Progenitor cell of endocrine pancreas (in vitro differentiated cells): ENCODE measurements at places on chromosomes 11 and 22. TPM values are rescaled to one million over a fixed set of nuclear protein-coding genes. Genes with fewer than 3 reads are reported as not detected.

The OR51B4 gene
- not detected in 2 replicates for total RNA-seq

DNA sequence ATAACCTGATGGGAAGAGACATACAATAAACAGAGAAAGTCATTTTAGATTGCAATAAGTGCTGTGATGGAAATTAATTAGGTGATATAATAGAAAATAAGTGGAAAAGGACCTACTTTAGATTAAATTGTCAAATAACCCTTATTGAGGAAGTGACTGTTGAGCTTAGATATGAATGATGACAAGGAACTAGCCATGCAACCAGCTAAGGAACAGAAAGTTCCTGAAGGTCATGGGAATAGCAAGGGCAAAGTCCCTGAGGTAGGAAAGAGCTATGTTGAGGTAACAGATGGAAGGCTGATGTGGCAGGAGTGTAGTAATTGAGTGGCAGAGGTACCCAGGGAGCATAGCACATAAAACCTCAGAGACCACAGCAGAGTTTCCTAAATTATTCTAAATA is 135.2 kb downstream of the WNT11 start:
- no peak for DNase-seq
- H3K27me3 ChIP-seq, result no peaks in the 10 kb centered on the region
- H3K36me3 ChIP-seq, result peaks cover 14% of the 10 kb centered on the region
- H3K4me3 ChIP-seq, result no peak overlapping the region
- no peaks in the 10 kb centered on the region for H3K4me1 ChIP-seq

DNA sequence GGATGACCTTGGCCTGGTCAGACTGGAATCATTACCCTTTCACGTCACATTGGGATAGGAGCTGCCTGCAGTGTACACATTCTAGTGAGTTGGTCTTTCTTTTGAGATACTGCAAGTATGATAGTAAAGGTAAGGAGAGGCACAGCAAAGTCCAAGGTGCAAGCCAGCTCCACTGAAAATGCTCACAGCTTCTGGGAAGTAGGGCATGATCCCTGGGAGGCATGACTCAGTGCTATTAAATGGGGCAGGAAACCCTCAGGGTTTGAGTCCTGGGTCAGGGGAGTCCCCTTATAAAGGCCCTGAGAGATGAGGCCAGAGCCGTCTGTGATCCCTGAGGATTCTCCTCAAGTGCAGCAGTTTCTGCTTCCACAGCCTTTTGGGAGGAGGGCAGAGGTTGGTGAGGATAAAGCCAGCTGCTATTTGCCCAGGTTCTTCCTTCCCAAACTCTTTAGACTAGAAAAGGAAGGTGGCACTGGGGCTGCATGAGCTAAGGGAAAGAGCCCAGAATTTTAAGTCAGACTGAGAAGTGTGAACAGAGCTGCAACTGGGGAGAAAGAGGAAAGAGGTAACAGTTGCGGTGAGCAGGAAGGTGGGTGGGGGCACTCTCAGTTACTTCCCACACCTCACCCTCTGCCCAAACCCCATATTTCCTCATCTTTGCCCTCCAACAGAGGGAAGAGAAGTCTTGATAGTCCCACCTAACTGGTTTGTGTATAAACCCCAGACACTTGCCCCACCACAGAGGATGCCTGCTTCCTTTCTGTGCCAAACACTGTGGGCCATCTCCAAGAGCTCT is 14.4 kb upstream of the OR52K1 start:
- no peak overlapping the region for H3K27ac ChIP-seq
- H3K27me3 ChIP-seq, result no peaks in the 10 kb centered on the region
- no peak overlapping the region for H3K4me3 ChIP-seq
- H3K4me1 ChIP-seq, result peaks cover 4% of the 10 kb centered on the region
- no peaks in the 10 kb centered on the region for H3K36me3 ChIP-seq

DNA sequence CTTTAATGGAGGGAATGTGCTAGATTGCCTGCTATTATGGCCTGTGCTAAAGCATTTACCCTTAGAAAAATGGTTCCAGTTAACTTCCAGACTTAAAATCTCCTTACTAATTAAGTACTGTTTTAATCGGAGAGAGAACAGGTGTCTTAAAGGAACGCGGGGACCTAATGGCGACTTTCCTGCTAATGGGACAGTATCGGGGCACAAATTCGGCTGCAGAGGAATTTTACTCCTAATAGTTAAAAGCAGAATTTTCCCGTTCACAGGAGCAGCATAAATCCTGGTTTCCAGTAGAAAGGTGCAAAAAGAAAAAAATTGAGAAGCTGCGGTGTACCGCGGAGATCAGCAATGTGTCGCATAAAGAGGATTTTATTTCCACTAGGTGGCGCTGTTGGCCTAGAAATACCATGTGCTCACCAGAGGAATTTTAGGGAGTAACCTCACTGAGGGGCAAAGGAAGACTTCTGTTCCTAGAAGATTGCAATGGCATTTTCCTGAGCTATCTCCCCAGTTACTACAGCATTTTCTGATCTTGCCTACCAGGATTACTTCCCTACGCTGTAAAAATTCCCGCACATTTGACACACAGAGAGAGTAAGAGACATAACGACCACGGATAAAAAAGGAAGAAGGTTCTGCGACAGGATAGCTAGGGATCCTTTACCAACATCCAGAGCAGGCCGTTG is 44.5 kb downstream of the ZNF280B start:
- H3K36me3 ChIP-seq, result peaks cover under 1% of the 10 kb centered on the region
- no peaks in the 10 kb centered on the region for H3K4me1 ChIP-seq

- no peak overlapping the region for H3K4me3 ChIP-seq
- DNase-seq, result no peak
- H3K27ac ChIP-seq, result no peak overlapping the region
- peaks cover 87% of the 10 kb centered on the region for H3K27me3 ChIP-seq
- no peaks in the 10 kb centered on the region for H3K4me1 ChIP-seq
- H3K36me3 ChIP-seq, result no peaks in the 10 kb centered on the region
These were observed 5.8 kb downstream of the NRXN2 start for GRCh38 chr11:64717268-64717578.

DNA sequence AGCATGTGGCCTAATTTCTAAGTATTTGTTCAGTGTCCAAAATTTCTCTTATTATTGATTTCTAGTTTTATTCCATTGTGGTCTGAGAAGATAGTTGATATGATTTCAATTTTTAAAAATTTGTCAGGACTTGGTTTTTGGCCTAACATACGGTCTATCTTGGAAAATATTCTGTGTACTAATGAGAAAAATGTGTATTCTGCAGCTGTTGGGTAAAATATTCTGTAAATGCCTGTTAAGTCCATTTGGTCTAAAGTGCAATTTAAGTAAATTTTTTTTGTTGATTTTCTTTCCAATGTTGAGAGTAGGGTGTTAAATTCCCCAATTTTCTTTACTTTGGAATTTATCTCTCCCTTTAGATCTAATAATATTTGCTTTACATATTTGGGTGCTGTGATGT is 78.3 kb downstream of the TECTA start:
- H3K4me1 ChIP-seq, result no peaks in the 10 kb centered on the region
- no peak overlapping the region for H3K27ac ChIP-seq
- H3K36me3 ChIP-seq, result peaks cover 15% of the 10 kb centered on the region
- DNase-seq, result no peak
- H3K27me3 ChIP-seq, result no peaks in the 10 kb centered on the region
- no peak overlapping the region for H3K4me3 ChIP-seq

- H3K27me3 ChIP-seq, result peaks cover 7% of the 10 kb centered on the region
- no peak for DNase-seq
- H3K4me3 ChIP-seq, result no peak overlapping the region
- H3K36me3 ChIP-seq, result no peaks in the 10 kb centered on the region
- peak overlapping the region; percentile 30 for H3K27ac ChIP-seq
These were observed 5.7 kb downstream of the RFPL1 start for GRCh38 chr22:29443861-29444792.

- peaks cover 29% of the 10 kb centered on the region for H3K27me3 ChIP-seq
- no peak overlapping the region for H3K27ac ChIP-seq
- H3K4me3 ChIP-seq, result no peak overlapping the region
- H3K4me1 ChIP-seq, result peaks cover 16% of the 10 kb centered on the region
These were observed 10.0 kb downstream of the SLC37A2 start for GRCh38 chr11:125072961-125073590.

DNA sequence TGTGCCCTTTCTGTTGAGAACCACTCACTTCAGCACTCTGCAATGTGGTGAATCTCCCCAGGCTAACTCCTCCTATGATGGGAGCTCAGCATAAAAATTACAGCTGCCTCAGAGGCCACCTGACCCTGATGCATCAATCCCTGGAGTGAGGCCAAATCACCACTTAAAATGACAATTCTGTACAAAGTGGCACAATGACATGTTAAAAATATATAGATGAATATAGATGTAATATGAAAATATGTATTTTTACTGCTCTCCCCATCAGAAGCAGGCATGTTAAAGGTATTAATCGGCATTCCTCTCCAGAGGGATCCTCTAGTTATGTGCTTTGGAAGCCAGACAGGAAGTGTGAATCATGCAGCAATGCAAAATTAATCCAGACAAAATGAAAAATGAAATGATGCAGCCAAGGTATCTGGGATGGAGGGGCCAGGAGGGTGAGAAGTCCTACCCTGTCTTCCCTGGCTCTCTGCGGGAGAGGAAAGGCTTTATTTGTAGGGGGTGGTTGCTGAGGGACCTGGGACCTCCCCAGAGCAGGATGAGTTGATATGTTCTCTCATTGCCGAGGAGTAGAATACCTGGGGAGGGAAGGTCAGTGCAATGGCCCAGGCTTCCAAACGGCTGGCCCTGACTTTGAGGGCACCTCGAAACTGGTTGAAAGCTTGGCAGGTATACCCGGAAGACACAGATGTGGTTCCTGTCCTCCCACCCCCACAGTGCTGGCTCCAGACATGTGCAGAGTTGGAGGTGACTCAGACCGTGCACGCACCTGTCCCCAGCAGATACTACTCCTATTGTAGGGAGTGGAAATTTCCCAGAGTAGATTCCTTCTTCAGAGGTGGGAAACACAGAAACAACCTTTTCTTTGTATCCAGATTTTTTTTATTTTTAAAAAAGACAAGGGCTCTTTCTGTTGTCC is 347.9 kb upstream of the NCAM1 start:
- no peaks in the 10 kb centered on the region for H3K36me3 ChIP-seq
- H3K4me1 ChIP-seq, result no peaks in the 10 kb centered on the region
- peaks cover 6% of the 10 kb centered on the region for H3K27me3 ChIP-seq

DNA sequence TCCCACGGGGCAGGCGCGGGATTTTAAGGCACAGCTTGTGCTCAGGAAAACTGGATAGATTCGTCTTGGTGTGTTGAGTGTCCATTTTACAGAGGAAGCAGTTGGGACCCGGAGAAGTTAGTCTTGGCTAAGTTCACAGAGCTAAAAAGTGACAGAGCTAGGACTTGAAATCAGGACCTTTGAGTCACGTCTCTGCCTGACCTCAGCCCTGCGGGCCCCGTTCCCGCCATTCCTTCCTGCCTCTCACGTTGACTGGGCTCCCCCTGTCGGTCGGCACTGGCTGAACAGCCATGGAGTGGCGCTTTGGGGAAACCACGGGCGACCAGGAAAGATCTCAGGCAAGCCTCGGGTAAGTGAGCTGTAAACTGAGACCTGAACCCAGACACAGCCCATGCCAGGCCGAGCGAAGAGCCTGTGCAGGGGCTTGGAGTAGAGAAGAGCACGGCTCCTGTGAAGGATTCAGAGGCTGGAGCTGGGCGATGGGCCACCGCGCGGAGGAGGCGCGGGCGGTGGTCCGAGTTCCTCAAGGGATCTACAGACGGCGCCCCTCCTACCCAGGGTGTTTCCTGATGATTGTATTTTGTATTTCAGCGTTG is 54.1 kb downstream of the WNT11 start:
- peaks cover 48% of the 10 kb centered on the region for H3K27me3 ChIP-seq
- H3K4me1 ChIP-seq, result peaks cover 11% of the 10 kb centered on the region
- H3K4me3 ChIP-seq, result peak overlapping the region; percentile 56

DNA sequence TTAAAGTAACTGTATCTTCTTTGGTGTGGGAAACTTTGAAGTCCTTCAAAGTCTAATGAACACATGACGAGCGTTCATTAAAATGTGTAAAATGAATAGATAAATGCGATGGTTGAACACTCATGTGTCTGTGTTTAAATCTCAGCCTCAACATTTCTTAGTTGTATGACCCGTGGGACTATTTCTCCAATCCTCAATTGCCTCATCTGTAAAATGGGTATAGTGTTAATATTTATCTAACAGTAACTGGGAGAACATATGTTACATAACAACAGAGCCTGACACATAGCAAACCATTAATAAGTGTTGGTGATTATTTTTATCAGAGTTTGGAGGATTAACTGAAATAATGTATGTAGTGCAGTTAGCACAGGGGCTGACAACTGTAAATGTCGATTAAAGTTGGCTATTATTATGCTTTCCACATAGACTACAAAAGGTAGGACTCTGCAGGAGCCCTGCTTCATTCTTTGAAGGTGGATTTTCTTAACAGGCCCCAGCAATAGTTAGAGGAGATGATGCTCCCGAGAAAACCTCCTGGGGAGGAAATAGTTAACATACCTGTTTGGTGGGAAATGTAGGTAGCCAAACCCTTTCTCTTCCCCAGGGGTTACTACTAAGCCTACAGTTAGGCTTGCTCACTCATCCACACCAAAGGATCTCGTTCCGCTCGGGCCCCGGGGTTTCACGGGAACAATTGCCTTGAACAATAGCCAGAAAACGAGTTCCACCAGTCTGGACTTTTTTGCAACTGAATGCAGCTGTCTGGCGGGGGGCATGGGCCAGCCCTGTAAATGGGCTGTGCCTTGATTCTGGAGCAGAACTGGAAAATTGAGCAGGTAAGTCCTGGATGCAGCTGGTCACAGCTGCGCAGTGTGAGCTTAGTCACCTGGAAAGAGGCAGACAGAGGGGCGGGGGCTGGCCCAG is 133.4 kb downstream of the DBX1 start:
- H3K4me3 ChIP-seq, result peak overlapping the region; percentile 72
- H3K36me3 ChIP-seq, result no peaks in the 10 kb centered on the region
- peaks cover 71% of the 10 kb centered on the region for H3K4me1 ChIP-seq

GRCh38 chr11:75572744-75573143 is 10.7 kb downstream of the SERPINH1 start:
- H3K36me3 ChIP-seq, result peaks cover 14% of the 10 kb centered on the region
- no peak for DNase-seq
- no peak overlapping the region for H3K27ac ChIP-seq
- no peak overlapping the region for H3K4me3 ChIP-seq

GRCh38 chr11:83625336-83625735 is 339.2 kb upstream of the CCDC90B start:
- no peaks in the 10 kb centered on the region for H3K4me1 ChIP-seq
- H3K27me3 ChIP-seq, result peaks cover 3% of the 10 kb centered on the region
- no peak for DNase-seq
- H3K4me3 ChIP-seq, result no peak overlapping the region

DNA sequence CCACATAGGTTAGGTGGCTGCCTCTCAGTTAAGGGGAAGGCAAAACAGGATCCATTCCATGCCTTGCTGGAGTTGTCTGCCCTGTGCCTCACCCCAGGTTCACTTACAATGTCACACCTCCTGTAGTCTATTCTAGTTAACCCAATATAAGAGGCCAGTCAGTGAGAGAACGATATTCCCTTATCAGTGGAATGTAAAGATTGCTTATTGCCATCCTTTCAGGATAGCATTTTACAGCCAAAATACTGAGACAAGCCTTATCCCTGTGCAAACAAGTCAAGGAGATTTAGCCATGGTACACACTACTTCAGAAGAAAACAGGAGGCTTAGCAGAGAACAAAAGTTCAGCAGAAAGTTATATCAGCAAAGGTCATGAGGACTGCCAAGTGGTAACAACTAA is 5.5 kb downstream of the CYP2R1 start:
- no peak overlapping the region for H3K4me3 ChIP-seq
- peaks cover 19% of the 10 kb centered on the region for H3K36me3 ChIP-seq
- peaks cover 25% of the 10 kb centered on the region for H3K4me1 ChIP-seq
- peak overlapping the region; percentile 63 for H3K27ac ChIP-seq
- no peak for DNase-seq
